ENCODE measurements at places on chromosomes 7 and 10. TPM values are rescaled to one million over a fixed set of nuclear protein-coding genes. Genes with fewer than 3 reads are reported as not detected.

DNA sequence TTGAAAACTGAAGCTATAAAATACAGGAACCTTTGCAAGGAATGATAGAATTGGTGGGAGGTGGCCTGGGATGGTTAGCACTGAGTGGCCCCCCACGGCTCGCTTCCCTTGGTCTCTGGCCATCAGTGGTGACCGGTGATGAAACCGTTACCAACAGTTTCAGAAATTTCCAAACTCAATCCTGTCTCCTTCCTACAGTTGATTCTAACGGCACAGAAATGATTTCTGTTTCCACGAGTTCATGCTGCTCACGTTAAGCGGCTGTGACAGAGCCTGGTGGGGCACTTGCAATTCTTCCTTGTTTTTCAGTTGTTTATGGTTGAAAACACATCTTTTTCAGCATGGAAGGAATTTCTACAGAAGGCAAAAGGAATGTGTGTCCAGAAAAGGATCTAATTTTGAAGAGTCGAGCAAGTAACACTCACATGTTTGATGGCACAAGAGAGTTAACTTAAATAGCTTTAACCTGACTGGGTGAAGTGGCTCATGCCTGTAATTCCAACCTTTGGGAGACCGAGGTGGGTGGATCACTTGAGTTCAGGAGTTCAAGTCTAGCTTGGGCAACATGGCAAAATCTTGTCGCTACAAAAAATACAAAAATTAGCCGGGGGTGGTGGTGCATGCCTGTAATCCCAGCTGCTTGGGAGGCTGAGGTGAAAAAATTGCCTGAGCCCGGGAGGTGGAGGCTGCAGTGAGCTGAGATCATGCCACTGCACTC, 100.1 kb downstream of the DNAJB6 start:
- DNase-seq: no peak

DNA sequence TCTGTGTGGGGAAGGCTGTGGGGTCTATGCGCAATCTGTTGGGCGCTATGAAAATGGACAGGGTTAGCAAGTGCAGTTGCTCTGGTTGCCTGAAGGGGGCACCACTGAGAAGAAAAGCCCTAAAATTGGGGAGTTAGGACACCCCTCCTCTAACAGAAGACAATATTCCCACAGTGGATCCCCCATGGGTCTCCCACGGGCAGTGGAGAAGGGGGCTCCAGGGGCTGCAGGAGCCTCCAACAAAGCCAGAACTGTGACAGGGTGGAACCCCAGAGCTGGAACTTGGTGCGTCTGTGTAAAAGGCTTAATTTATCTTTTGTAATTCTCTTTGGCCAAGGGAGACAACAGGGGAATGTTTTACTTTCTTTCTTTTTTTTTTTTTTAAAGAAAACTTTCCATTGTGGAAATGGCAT, 12.5 kb upstream of the COL13A1 start:
- DNase-seq: no peak

DNA sequence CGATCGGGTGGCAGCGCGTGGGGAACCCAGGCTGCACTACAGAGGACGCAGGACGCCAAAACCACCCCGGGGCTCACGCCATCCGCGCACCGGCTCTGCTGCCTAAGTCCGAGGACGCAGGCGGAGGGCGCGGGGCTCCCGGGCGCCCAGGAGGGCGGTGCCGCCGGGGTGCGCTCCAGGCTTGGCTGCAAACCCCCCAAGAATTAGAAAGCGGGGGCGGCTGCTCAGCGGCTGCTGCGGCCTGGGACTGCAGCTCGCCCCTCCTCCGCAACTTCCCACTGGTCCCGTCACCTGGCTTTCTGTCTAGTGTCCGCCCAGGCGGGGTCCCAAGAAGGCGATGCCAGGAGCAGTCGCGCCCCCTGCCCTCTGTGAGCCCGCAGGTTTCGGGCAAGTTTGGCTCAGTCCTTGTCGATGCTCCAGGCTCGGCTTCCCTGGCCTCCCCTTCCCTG, 1.7 kb upstream of the POU6F2 start:
- DNase-seq: peak; percentile 22

Gene CTAGE8
- 12.3 TPM for polyA plus RNA-seq

DNA sequence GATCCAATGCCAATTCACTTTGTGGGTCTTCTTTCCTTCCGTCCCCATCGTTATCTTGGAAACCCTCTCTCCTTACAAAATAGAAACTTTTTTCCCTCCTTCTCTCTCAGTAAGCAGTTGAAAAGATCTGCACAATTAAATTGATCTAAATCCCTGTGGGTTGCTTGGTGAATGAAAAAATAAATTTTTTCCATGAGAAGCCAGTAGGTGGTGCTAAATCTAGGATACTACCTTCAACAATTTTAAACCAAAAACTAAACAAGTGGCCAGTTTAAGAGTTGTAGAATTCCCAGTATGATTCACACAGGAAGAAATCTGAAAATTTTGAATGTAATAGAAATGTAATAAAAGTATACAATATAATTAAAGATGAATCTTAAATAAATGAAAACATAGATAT, 990.3 kb upstream of the ZNF722 start:
- no peak for DNase-seq

Gene IFIT1B
- polyA plus RNA-seq: 0.15 TPM

DNA sequence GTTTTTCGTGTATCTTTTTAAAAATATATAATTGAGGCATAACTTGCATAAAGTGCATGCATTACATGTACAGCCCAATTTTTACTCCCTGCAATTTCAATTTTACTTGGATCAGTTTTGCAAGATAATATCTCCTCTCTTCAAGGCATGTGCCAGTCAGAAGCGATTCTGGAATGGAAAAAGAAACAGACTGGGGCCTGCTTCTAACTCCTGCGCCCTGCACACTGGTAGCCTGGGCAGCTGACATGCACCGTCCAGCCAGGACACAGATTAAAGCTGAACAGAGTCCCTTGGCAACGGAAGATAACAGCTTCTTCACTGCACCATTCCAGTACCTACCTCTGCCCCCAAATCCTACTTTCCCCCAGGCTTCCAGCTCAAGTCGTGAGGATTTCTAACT, 182.1 kb downstream of the FAM107B start:
- DNase-seq: no peak

Gene TACC2
- polyA plus RNA-seq: 47.5 TPM

DNA sequence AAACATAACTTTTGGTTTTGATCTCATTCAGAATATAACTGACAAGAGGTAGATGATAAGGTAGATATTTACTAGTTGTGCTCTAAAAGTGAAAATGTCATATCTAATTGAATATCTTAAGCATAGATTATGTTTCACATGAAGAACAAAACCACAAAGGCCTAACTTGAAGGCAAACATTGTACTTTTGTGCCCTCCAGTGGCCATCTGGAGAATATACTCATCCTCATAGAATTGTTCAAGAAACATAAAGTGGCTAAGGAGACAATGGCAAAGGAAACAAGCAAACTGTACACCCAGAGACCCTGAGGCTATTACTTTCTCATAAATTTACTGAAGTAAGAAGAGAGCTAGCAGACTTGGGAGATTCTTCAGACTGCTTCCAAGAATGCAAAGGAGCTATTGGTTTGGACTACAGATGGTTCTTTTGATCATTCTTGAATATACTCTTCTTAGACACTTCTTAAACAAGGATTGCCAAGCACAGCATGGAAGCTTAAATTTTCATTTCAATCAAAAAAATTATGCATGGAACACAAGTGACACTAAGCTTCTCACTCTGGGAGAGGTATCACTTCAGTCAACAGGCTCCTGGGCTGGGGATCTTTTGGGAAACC, 98.2 kb upstream of the DKK1 start:
- DNase-seq: peak; percentile 83

- DNase-seq: no peak
Measured at GRCh38 chr7:47759056-47759706, 177.3 kb upstream of the TNS3 start.

GRCh38 chr10:132111871-132112341, 46.2 kb downstream of the JAKMIP3 start:
- DNase-seq: no peak

Gene LRRN3
- polyA plus RNA-seq: 4.3 TPM

- DNase-seq: no peak
Measured at GRCh38 chr7:129665013-129665401, 53.5 kb downstream of the NRF1 start.

GRCh38 chr7:40530292-40530691, 395.5 kb downstream of the SUGCT start:
- DNase-seq: no peak

- no peak for DNase-seq
Measured at GRCh38 chr7:74023092-74023536, 4.9 kb upstream of the ELN start.

- no peak for DNase-seq
Measured at GRCh38 chr10:7403620-7404019, 7.2 kb downstream of the SFMBT2 start.

DNA sequence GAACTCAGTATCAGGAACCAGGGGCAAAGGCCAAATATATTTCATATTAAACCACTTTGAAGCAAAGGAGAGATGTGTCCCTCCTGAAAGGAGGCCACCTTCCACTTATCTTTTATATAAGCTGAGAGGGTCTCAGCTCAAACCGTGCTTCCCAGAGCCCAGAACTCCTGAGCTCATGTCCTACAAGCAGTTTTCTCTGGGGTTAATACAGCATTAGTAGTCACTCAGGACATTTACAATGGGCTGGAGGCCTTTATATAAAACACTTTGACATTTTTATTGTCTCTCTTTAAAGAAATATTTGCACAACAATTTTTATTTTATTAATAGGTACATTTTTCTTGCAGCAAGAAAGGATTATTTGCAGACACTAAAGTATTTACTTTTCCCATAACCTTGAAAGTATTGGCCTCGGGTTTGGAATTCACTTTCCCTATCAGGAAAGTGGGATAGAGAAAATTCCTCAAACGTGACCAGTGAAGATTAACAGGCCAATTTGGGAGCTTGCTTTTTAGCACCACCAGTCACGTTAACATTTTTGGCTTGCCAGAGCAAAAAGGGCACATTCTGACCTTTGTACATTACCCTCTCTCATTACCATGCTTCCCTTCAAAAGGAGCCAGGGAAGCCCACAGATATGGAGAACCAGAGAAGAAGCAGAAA, 464.9 kb upstream of the NRP1 start:
- no peak for DNase-seq

DNA sequence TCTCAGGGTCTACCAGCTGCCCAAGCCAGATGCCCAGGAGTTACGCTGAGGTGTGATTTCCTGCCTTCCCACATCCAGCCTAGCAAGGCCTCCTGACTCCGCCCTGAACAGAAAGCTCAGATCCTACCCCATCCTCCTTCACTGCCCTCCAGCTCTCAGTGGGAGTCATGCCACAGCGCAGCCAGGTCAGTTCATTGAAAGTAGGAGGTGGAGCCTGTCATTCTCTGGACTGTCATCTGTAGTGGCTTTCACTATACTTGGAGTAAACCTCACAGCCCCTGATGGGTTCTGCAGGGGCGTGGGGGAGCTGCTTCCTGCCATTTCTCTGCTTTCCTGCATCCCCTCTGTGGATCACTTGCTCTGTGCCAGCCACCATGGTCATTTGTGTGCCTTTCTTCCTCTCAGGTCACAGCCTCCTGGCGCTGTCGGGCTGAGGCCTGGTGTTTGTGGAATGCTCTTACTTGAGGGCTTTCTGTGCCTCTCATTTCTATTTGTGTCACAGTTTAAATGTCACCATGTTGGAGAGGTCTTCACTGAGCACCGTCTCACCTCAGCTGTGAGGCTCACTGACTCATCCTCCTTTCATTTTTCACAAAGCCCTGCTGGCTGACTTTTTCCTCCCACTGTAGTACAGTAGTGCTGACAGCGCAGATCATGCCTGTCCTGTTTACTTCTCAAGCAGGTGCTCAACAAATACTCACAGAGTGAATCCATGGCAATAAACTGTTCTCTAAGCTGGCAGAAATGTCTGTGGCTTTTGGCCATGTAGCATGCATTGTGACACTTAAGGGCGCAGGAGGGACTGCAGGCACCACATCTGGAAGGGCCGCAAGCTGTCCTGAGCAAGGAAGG, 61.0 kb upstream of the TMEM248 start:
- no peak for DNase-seq

- no peak for DNase-seq
Measured at GRCh38 chr7:110168010-110168409, 922.9 kb upstream of the LRRN3 start.

- DNase-seq: no peak
Measured at GRCh38 chr7:26616235-26616634, 248.2 kb downstream of the SKAP2 start.

GRCh38 chr10:73843261-73843660, 31.1 kb downstream of the CAMK2G start:
- DNase-seq: no peak

Gene GJC3
- 0.73 TPM for polyA plus RNA-seq

DNA sequence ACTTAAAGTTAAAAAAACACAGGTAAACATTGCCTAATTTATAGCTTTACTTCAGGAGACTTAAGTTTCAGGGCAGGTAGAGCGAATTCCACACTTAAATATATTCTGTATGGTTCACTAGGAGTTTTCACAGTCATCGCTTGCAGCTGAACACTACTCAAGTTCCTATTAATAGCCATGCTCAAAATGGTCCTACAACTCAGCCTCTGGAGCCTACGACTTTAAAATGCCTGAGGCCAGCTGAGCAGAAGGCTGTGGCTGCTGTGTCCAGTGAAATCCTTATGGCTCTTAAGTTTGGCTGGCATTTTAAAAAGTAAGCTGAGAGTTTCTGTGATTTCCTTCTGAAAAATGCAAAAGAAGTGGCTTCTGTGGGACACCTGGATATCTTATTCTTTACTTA, 105.4 kb upstream of the GLI3 start:
- peak; percentile 4 for DNase-seq

GRCh38 chr10:48231178-48231577, 43.3 kb downstream of the FRMPD2 start:
- no peak for DNase-seq

Measured in left kidney (tissue), 8 donors.